ENCODE measurements at places on chromosomes 4 and X.

DNA sequence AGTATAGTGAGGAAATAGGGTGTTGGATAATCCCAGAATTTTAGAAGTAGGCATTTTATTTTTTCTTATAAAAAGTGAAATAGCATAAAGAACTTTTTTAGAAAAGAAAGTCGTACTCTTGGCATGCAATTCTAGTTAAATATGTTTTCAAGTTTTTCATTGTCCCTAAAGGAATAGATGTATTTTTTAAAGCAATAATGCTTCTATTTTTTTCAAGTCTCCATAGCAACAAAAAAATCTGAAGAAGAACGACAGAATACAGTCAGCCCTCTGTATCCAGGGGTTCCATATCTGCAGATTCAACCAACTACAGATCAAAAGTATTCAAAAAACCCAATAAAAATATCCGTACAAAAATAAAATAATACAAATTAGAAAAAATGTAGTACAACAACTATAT, 538.2 kb downstream of the GLUD2 start:
- no peak for DNase-seq

GRCh38 chr4:40601641-40602040, 28.0 kb downstream of the RBM47 start:
- DNase-seq = no peak

DNA sequence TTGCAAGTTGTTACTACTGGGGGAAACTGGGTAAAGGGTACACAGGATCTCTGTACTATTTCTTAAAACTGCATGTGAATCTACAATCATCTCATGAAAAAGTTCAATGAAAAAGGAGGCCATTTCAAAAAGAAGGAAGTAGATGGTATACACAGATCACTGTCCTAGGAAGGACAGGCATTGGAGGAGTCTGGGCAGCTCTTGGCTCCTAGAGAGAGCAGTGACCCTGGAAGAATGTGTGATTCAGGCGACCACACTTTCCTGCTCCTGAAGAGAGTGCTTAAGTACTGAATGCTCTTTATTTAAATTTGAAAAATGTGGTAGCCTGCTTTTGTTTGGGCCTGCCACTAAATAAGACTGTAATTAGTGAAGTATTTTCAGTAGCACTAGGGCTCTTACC, 318.1 kb upstream of the CASK start:
- DNase-seq = no peak

DNA sequence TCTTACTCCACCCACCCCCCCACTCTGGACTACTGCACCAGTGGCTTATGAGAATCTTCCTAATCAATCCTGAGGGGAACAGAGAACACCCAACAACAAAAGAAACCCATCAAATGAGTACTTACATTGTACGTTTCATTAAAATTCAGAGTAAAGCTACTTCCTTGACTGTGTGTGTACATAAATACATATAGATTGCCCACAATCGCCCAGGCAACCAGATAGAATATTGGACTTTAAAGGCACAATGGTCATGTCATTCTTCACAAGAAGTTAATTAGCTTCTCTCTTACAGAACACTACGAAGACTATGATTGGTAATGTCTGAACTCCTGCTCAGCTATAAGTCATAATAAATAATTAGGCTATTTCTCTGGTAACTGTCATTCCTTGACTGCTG, 12.2 kb upstream of the ATP11C start:
- DNase-seq = no peak

- no peak for DNase-seq
Observed at GRCh38 chrX:11600578-11600977, 65.1 kb downstream of the ARHGAP6 start.

GRCh38 chr4:4980621-4981230, 38.5 kb downstream of the CYTL1 start:
- DNase-seq = no peak

- DNase-seq = no peak
Observed at GRCh38 chr4:26288355-26288909, 32.4 kb upstream of the RBPJ start.

DNA sequence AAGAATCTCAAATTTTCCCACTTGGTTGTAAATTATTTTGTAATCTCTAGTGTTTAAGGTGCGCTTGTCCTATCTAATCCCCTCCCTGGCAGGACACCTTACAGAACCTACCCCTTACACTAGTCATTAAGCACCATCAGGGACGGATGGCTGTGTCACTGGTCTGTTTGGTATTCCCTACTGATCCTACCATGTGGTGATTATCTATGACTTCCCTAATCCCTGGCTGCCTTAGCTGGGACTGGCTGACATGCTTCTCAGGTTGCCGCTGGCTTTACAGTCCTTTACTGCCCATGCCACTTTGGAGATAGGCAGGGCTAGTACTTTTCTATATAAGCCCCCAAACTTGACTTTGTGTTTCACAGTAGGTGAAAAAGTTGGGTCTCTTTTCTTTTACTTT, 58.6 kb downstream of the ELOVL6 start:
- DNase-seq = no peak

- no peak for DNase-seq
Observed at GRCh38 chrX:35890699-35891098, 28.8 kb upstream of the CFAP47 start.

GRCh38 chrX:41512394-41512793, 65.3 kb downstream of the NYX start:
- DNase-seq = no peak

GRCh38 chr4:112181358-112182000, 36.2 kb downstream of the FAM241A start:
- no peak for DNase-seq

- no peak for DNase-seq
Observed at GRCh38 chr4:76605099-76605563, 170.1 kb downstream of the SHROOM3 start.

DNA sequence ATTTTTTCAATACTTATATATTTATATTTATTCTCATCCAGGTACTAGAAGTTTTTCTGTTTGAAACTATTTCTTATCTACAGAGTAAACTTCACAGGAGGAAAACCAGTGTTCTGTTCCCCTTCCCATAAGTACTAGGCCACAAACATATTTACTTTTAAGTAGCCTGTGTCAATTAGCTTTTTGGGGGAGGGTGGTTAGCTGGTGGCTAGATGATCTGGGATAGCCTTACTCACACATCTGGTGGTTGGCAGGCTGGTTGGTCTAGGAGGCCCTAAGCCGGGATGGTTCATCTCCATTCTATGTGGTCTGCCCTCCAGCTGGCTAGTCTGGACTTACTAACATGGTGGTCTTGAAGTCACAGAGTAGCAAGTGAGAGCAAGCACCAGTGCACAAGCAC, 6.2 kb downstream of the JADE3 start:
- no peak for DNase-seq

GRCh38 chrX:10486373-10486772, 134.0 kb downstream of the MID1 start:
- DNase-seq = no peak

GRCh38 chr4:168131196-168131595, 38.9 kb downstream of the ANXA10 start:
- no peak for DNase-seq

- peak; percentile 56 for DNase-seq
Observed at GRCh38 chr4:2259036-2259540, 2.8 kb downstream of the MXD4 start.

DNA sequence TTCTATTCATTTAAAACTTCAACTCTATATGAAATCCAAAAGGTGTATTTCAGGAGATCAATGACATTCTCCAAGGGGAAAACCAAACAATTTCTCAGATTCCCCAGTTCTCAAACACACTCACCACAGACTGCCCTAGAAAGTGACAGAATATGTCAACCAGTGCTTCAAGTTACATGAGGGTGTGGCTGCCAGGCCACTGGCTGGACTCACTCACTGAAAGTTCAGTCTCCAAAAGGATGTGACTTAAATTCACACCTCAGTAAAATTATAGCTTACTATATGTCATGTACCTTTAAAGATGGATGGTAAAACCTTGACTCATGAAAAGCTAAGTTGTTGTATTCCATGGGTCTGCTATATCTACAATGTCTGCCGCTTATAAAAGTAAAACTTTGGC, 7.3 kb downstream of the INPP4B start:
- DNase-seq = no peak

DNA sequence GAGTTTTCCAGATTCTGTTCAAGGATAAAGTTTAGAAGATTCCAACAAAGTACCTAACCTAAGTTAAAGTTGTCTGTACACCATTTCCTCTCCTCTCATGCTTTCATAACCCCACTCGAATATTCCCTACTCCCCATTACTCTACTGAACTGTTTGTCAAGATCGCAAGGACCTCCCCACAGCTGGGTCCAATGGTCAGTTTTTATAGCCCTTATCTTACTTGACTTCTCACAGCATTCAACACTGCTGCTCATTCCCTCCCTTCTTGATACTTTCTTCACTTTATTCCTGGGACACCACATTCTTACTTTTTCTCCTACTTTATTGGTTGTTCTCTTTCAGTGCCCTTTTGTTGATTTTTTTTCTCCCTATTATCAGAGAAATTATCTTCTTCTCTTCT, 30.9 kb downstream of the QDPR start:
- no peak for DNase-seq

GRCh38 chrX:57900975-57901374, 9.3 kb downstream of the ZXDA start:
- no peak for DNase-seq

GRCh38 chrX:66002824-66003680, 36.8 kb downstream of the VSIG4 start:
- no peak for DNase-seq

DNA sequence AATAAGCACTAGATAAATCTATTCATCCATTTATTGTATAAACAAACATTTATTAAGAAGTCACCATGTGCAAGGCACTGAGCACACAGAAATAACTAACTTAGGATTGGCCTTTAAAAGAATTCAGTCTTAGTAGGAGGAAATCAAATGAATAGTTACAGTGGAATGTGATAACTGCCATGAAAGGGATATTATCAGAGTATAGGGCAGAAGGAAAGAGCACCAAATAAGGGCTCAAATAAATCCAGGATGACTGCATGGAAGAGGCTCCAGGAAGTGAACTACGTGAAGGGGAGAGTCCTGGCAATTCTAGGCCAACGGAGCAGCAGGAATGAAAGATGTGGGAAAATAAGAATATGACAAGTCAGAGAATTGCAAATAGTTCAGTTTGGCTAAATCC, 406.0 kb downstream of the INPP4B start:
- no peak for DNase-seq

DNA sequence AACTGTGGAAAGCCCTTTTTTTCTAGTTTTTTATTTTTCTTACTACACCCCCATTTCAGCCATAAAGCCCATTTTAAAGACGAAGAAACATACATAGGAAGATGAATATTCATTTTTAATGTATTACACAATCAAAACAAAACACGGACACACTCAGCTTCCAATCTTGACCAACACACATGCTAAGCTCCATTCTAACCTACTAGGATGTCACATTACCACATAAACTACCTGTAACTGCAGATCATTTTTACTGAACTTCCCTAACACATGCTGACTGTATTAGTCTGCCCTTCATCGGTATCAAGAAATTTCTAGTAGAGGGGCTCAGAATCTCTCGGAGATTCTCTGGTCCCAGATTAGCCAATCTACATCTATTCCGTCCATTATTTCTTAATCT, 1.8 kb downstream of the CCNI start:
- no peak for DNase-seq

GRCh38 chr4:174590336-174590735, 68.0 kb upstream of the HPGD start:
- no peak for DNase-seq

DNA sequence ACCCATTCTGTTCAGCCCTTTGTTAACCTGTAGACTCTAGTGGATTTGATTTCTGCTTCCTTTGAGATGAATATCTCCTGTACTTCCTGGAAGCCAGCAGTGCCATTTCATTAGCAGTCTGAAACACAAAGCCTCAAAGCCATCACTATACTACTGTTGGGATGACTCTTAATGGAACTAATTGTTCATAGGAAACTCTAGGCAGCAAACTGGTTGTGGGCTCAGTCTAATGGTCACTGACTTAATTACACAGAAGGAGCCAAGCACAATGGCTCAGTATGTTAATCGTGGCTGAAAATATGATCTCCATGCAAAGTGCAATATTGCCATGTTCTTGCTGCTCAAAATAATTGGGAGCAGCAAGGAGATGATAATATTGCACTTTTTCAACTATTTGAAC, 262.3 kb downstream of the ARHGAP24 start:
- no peak for DNase-seq

DNA sequence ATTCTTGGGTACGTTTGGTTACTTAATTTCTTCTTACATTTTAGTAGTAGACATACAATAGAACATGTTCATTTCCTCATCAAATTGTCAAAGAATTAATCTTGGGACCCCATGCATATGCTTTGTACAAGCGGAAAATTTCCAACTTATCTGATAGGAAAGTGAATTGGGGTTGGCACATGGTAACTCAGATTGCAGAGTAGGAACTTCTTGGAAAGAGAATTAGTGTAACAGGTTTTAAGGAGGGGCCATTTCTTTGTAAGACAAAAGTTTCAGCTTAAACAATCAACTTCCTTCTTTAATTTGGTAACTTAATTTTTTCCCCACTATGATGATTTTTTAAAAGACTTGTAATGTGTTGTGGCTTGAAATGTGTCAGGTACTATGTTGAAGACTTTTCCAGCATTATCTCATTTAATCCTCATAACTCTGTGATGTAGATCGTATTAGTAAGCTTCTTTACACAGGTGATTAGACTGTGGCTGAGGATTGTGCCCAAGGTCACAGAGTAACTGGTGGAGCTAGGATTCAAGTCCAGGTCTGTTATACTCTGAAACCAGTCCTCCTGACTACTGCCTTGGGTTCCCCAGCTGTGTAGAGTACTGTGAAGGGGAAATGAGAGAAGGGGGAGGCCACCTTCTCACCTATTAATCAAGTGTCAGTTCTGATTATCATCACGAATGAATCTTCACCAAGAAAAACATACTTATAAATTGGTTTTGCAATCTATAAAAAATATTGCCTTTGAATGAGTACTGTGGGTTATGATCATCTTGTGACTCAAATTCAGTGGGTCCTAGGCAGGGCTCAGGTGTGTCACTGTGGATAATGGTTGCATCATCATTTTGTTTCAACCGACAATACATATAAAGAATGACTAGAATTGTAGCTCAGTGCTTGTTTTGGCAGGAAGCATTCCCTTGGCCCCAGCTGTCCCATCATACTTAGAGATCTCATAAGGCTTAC, 4.3 kb downstream of the GK start:
- DNase-seq = no peak

- no peak for DNase-seq
Observed at GRCh38 chr4:82513382-82513781, 48.4 kb downstream of the TMEM150C start.
